ENCODE measurements at places on chromosomes 4 and X. TPM values are rescaled to one million over a fixed set of nuclear protein-coding genes. Genes with fewer than 3 reads are reported as not detected.

EDA gene
- total RNA-seq = not detected

DBET gene
- not detected for total RNA-seq

CENPVL3 gene
- not detected for total RNA-seq

CLTRN gene
- total RNA-seq = 0.13 TPM

SLC26A1 gene
- 0.22 TPM for total RNA-seq

TBC1D19 gene
- 37.3 TPM for total RNA-seq

RAI2 gene
- total RNA-seq = not detected

BEX1 gene
- total RNA-seq = 73.0 TPM

NOP14 gene
- total RNA-seq = 20.6 TPM

MAMLD1 gene
- total RNA-seq = 4.1 TPM

GASK1B gene
- 6.2 TPM for total RNA-seq

LUZP4 gene
- not detected for total RNA-seq

PRKG2 gene
- total RNA-seq = 4.6 TPM

CLIC2 gene
- total RNA-seq = not detected

FRG2 gene
- total RNA-seq = not detected

TRIML2 gene
- not detected for total RNA-seq

NCAPG gene
- 15.6 TPM for total RNA-seq

RAB40A gene
- not detected for total RNA-seq

GRCh38 chr4:139735381-139736273, 70.0 kb downstream of the MGST2 start:
- DNase-seq = peak; percentile 50

DNA sequence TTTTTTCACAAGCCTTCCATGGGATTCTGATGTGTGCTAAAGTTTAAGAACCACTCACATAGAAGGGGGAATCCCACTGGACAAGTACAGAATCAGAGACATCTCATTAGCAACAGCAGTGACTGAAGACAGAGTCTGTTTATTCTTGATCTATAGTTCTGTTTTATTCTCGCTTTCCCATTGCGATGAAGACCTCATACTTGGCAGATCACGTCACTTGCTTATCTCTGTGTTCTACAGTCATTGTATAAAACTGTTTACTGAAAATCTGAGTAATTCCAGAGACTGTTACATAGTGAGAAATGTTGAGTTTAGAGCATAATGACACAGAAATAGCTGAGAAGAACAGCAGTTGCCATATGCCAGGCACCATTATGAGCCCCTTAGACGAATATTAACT, 185.5 kb downstream of the PTTG2 start:
- peak; percentile 84 for DNase-seq

DNA sequence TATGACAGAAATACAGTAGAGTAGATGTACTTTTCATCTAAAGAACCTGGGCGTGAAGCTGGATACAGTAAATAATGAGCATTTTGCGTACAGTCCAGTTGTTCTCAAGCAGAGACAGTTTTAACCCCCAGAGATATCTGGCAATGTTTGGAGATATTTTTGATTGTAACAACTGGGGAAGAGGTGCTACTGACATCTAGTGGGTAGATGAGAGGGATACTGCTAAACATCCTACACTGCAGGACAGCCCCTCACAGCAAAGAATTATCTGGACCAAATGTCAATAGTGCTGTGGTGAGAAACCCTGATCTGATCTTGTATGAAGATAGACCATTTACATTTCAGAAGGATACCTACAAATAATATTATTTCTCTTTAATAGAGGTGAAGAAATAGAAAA, 200.2 kb upstream of the FAM47A start:
- peak; percentile 0 for DNase-seq

DNA sequence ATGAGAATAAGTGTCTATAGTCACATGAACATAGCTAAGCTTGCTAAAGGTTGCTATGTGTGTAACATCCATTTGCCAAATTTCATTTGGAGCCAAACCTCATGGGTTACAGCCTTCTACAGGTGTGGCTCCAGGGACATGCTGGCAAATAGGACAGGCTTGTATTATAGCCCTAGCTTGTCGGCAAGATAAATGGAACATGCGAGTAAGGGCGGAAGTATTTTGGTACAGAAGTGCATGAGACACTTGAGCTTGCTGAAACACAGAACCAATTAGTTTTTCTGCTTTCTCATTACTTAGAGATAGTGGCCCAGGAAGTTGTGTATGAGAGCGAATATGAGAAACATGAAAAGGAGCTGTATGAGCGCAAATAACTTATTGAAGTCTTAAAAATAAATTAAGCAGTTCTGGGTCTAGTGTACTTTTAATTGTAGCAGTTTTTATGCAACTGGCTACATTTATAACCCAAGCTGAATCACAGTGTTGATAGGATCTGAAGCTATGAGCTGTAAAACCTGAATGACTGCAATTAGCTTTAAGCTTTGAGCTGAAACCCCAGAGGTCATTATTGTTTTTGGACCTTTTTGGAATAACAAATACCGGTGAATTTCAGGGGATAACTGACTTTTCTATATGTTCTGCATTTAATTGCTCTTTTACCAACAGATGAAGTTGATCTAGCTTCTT, 64.6 kb downstream of the KDM5C start:
- no peak for DNase-seq

- DNase-seq = no peak
Measured at GRCh38 chr4:147479376-147479775, 1.5 kb upstream of the EDNRA start.

- no peak for DNase-seq
Measured at GRCh38 chrX:99384594-99385374, 1025.3 kb downstream of the PCDH19 start.

GRCh38 chrX:32451954-32452695, 759.2 kb downstream of the DMD start:
- DNase-seq = no peak

DNA sequence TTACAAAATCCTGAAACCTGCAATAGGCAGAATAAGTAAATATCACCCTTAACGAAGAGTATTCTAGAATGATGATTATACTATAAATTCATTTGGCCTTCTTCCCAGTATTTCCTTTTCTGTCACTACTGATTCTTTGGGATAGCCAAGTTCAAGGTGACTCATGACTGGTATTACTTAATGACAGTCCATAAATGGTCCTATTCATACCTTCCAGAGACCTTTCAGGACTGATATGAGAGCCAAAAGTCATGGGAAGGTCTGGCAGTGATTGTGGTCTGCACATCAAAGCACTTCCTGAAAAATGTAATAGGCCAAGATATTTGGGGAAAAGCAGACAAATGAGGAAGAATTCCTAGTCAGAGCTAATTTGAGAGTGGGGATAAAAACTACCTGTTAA, 239.6 kb upstream of the FAM47A start:
- no peak for DNase-seq

GRCh38 chr4:144115519-144115918, 25.0 kb downstream of the GYPA start:
- no peak for DNase-seq

GRCh38 chr4:83353516-83353915, 18.9 kb upstream of the HPSE start:
- no peak for DNase-seq

- DNase-seq = no peak
Measured at GRCh38 chrX:68913249-68913547, 84.4 kb downstream of the EFNB1 start.

GRCh38 chr4:3388471-3389232, 53.1 kb upstream of the HGFAC start:
- peak; percentile 94 for DNase-seq

- DNase-seq = peak; percentile 28
Measured at GRCh38 chrX:47285836-47286320, 53.1 kb downstream of the USP11 start.

GRCh38 chr4:98609934-98610333, 48.5 kb downstream of the TSPAN5 start:
- peak; percentile 17 for DNase-seq

DNA sequence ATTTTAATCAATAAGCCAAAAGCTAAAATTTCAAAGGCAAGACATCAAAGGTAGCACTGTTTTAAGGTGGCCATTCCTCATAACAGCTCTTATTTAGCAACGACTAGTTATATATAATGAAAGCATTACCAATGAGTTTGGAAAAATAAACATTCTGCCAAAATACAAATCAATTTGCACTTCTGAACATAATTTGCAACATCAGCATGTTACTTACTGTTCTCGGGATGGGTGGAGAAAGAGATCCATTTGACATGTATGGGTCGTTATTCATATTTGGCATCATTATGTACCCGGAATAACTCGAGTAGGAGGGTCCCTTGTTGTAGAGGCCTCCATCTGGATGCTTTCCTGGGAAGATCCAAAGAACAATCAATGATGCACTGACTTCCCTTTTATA, 5.4 kb downstream of the LEF1 start:
- no peak for DNase-seq

GRCh38 chr4:27764526-27764837, 903.8 kb downstream of the STIM2 start:
- no peak for DNase-seq

- DNase-seq = peak; percentile 74
Measured at GRCh38 chrX:103540145-103540544, 20.9 kb upstream of the RAB40A start.

- DNase-seq = no peak
Measured at GRCh38 chr4:146134761-146135445, 40.6 kb upstream of the LSM6 start.

DNA sequence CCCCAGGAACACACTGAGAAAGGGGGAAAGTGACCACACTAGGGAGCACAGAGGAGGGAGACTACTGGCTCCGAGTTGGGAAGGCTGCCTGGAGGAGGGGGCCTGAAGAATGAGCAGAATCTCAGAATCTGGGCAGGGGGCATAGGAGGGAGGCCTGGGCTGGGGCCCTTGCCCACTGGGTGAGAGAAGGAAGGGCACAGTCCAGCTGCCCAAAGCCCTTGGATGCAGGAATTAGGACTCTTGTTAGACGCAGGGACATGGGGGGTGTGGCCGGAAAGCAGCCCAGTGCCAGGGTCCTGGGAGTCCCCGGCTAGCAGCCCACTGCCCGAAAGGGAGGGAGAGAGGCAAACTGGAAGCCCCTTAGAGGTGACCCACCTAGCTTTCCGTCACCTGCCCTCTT, 1.9 kb upstream of the DUSP9 start:
- no peak for DNase-seq

DNA sequence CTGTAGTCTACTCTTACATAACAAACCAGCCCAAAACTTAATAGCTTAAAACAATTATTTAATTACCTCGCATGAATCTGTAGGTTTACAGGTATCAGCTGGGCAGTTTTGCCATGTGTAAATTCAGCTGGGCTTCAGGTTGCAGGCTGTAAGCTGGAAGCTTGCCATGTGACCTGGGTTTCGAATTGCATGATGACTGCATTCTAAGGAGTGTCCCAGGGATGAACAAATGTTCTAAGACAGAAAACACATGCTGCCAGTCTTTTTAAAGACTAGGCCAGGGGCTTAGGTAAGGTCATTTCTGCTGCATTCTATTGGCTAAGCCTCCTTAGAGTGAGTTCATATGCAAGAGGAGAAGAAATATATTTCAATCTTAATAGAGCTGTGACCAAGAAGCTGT, 44.8 kb downstream of the GRIA2 start:
- DNase-seq = no peak

DNA sequence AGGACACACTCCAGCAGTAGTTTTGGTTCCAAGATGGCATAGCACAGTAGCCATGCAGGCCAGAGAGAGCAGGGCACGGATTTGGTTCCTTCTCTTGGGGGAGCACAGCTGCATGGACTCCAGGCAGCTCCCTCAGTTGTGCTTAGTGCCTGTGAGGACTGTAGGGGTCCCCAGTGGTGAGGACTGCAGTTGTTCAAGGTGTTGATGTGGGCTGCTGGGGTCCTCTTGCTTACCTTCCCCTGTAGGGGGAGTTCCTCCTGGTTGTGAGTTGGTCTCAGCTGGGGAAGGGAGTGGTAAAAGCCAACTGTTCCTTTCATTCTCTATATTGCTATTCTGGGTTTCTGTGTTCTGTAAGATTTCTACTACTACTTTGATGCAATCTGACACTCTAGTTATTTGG, 606.5 kb downstream of the MAGEB5 start:
- DNase-seq = no peak

DNA sequence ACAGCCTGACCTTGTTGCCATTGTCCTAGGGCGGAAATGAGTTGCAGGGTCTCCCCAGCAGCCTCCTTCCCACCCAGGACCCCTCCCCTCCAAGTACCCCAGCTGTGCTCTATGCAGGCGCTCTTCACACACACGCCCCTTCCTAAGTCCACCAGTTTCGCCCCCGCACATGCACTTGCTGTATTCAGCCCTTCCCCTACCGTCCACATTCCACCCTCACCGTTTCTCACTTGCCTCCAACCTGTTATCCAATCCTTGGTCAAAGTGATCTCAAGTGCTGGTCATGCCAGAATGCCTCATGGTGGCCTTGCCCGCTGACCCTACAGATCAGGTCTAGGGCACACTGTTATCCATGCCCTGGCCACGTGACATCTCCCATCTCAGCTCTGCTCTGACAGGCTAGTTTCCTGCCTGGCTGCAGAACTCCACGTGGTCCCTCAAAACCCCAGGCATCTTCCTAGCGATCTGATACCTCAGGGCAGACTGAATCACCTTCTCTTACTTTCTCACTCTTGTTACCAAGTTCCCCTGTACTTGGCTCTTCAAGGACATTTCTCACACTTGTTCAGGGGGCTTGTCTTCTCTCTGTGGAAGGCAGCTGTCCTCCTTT, 39.7 kb downstream of the NSG1 start:
- no peak for DNase-seq

- no peak for DNase-seq
Measured at GRCh38 chr4:113409181-113409580, 352.4 kb downstream of the CAMK2D start.

- peak; percentile 61 for DNase-seq
Measured at GRCh38 chr4:158936238-158936637, 166.6 kb upstream of the RAPGEF2 start.

GRCh38 chr4:4386736-4387392, at the start of gene NSG1:
TSS of gene NSG1 (plus strand) at chr4:4387102. CDS start at chr4:4387630, 528 bp downstream.
- peak; percentile 60 for DNase-seq

- no peak for DNase-seq
Measured at GRCh38 chr4:56326363-56326762, 60.9 kb downstream of the AASDH start.

DNA sequence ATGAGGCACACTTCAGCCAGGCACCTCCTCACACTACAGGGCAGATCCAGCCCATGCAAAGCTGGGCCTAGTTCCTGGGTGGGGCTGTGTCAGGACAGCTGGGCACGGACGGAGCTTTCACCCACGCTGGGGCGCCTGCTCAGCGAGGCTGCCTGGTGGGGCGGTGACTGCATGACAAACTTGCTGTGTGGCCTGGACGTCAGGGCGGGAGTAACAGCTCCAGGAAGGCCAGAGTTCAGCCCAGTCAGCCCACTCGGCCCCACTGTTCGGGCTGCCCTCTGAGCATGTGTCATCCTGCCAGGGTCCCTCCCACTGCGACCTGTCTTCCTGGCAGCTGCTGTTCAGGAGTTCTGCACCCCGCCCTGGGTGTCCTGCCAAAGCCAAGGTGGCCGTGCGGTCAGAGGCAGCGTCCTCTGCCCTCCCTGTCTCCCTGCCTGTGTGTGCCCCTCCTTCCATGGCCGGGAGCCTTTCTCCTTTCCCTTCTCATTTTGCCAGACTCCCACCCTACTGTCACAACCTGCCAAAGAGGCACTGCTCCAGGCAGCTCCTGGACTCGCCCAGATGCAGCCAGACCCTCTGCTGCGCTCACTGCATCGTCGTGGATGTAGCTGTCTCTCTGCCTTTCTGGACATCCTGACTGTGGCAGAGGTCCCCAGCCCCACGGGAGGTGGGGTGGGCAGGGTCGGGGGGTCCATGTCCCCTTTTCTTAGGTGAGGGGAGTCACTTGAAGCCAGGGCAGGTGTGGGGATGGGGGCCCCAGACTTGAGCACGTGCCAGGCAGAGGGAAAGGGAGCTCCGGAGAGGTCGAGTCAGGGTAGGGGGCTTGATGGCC, 33.0 kb upstream of the KIAA0232 start:
- peak; percentile 81 for DNase-seq
